Psoas muscle (tissue), 8 donors: ENCODE measurements at places on chromosomes 16 and 17. TPM values are rescaled to one million over a fixed set of nuclear protein-coding genes. Genes with fewer than 3 reads are reported as not detected.
A peak's percentile ranks its signal among the peaks of the same experiment; 100 is the strongest.

- DNase-seq, result no peak
Observed at GRCh38 chr17:35752945-35753764, at the start of gene GAS2L2. GAS2L2 (minus strand) TSS chr17:35753239; CDS start chr17:35752850, 389 bp downstream.

DNA sequence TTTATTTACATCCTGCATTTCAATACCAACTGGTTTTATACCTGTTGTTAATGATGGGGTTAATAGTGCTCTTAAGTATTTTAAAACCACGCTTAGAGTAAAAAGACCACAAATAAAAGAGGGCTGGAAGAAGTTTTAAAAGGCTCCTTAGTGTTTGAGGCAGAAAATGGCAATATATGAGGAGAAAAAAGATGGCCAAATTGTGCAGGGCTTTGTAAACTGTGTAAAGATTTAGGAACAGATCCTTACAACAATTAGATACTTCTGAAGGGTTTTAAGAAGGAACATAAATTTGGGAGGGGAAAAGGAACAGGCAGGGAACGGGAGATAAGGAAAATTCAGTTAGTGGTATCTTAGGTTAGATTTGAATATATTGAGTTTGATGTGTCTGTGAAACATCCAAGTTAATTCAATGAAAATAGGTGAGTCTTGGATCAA is 12.7 kb downstream of the CDC27 start:
- no peak for DNase-seq

DNA sequence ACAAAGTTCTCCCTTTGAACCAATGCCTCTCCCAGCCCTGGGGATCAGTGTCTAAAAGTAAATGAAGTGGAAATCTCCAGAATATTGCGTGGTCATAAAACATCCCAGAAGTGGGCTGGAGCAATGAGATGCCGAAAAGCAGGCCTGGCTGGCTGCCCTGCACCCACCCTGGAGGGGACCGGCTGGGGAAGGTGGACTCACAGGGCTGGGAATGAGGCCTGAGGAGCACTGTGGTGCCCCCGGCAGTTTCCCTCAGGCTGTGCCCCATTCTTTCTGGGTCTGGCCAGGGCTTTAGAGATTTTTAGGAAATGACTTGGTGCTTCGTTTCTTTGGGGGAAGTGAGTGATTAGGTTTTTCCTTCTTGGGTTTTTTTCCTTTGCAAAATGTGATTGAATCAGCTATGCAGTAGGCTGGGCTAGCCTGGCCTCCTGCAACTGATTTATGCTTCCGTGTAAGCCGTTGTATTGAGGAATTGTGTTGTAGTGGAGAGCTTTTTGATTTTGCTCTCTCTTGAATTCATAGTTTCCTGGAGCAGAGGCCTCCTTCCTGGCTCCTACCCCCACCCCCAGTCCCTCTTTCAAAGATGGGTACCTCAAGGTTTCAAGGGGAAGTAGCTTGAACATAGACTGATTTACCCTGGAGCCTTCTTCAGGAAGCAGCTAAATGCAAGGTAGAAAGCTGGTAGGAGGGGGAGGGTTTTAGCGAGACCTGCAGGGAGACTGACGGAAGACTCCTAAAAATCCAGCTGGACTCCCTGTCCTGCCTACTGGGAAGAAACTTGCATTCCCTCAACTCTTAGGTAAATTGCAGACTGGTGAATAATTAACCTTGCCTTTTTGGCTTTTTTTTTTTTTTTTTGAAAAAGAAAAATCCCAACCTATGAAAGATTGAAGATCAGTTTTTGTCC is 170.2 kb downstream of the RAB11FIP4 start:
- DNase-seq, result no peak

DNA sequence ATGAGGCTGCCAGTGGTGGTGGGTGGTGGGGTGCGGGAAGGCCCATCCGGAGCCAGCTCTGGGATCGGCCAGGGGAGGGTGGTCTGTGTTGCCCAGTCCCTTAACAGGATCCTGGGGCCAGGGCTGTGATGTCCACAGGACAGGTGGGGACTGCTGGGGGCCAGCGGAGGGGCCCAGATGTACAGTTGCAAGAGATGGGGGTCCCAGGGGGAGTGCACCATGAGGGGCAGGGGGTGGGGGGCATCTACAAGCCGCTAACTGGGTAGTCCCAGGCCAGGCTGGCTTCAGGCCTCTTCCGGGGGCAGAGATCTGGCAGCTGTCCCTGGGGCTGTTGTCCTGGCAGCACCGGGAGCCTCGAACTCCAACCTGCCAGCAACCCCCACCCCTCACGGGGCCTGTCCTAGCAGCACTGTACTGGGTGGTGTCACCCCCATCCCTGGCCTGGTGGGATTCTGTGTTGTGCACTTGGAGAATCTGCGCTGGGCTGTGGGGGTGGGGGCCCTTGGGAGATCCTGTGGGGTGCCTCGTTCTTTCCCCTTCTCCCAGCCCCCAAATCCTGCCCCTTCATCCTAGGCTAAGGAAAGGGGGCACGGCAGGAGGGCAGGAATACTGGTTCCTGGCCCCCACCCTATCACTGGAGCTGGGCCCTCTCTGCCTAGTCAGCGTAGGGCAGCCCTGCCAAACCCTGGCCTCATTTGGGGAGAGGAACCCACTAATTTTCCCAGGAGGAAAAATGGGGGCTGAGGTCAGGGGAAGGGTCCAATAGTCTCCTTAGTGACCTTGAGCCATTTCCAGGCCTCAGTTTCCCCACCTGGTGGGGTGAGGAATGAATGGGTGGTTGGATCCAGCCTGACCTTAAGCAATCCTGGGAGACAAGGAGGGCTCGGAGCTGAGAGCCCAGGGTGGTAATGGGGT is 1.4 kb downstream of the MTSS2 start:
- DNase-seq, result peak; percentile 60

GRCh38 chr16:66713076-66713475 is 16.5 kb upstream of the CMTM4 start:
- peak; percentile 70 for DNase-seq

- no peak for DNase-seq
Observed at GRCh38 chr17:1462164-1463112, 6.4 kb upstream of the CRK start.

DNA sequence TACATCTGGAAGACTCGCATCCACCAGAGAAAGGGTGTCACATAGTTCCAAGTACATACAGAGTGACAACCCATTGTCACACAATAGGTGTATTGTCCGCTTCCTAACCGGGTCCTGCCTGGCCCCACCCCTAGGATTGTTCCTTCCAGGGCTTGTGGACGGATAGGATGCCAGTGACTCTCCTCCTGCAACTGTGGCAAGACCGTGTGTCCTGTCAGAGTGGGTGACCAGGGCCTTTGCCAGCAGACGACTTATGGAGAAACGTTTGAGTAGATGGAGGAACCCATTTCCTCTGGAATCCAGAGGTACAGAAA is 258.4 kb downstream of the CPPED1 start:
- DNase-seq, result no peak

GRCh38 chr17:74921769-74922168 is 1.3 kb downstream of the USH1G start:
- no peak for DNase-seq

DNA sequence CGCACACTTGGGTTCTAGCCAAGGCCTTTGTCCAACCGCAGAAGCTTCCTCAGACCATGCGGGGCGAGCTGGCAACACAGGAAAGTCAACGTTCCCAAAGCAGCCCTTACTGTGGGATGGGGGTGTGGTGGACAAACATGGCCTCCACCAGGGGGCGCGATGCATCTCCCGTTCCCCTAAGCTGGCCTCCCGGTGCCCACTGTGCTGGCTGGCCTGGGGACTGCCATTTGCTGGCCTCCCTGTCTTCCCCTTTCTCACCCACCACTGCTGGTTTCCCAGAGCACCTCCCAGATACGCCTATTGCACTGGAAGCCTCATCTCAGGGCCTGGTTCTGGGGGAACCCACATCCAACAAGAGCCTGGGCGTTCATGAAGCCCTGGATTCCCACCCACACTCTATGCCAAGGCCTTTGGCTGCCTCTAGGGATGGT is 145.3 kb downstream of the IRF8 start:
- DNase-seq, result no peak

- no peak for DNase-seq
Observed at GRCh38 chr16:84483882-84484565, 20.4 kb downstream of the MEAK7 start.

- DNase-seq, result no peak
Observed at GRCh38 chr16:27267037-27267677, 1.4 kb downstream of the NSMCE1 start.

GRCh38 chr16:89145406-89146161 is 26.0 kb upstream of the CDH15 start:
- no peak for DNase-seq

- peak; percentile 95 for DNase-seq
Observed at GRCh38 chr17:1467898-1468492, 12.0 kb upstream of the CRK start.

DNA sequence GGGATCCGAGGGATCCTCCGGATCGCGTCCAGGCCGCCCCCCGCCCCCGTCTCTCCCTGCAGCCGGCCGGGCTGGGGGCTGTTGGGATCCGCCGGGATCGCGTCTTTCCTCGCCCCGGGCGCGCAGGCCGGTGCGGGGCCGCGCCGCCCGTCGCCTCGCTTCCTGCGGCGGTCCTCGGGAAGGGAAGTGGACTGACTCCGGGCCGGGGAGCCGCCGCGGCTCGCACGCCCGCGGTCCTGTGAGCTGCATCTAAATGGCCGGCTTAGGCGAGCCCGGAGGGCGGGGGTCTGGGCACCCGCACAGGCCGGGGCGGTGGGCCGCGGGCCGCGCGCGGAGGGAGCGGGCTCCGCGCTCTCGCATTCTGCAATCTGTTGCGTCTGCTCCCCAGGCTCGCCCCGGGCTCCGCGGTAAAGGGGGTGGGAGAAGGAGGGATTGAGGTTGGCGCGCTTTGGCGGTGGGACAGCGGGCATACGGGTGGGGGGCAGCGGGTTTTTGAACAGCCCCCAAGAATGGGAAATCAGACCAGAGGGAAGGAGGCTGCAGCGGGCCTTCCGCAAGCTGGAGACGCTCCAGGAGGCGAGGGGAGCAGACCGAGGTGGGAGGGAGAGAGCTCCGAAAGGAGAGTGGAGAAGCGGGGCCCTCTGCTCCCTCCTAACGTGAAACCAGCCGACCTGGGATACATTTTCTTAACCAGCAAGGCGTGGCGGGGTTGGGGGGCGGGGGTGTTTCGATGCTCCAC is 2.2 kb downstream of the TMEM132E start:
- no peak for DNase-seq

GRCh38 chr16:72427051-72427782 is 255.3 kb upstream of the PMFBP1 start:
- no peak for DNase-seq

- DNase-seq, result no peak
Observed at GRCh38 chr17:80916246-80916645, 75.4 kb upstream of the CHMP6 start.

- peak; percentile 40 for DNase-seq
Observed at GRCh38 chr16:4726616-4727015, 7.5 kb downstream of the ANKS3 start.

- no peak for DNase-seq
Observed at GRCh38 chr16:66199189-66199588, 167.3 kb upstream of the CDH5 start.

DNA sequence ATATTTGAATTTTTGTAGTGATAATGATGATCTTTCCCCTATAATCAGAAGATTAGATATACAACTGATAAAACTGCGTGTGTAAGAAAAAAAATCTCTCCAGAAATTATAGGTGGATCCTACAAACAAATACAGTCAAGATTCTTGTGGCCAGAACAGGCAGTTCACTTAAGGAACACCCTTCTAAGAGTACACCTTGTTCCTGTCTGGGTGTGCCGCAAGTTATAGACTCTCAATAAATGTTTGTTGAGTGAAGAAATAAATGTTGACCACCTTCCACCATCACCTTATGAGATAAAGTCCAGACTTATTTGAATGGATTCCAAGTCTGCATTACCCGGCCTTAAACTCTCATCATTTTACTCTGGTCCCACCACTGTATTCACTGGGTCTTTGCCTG is 45.7 kb upstream of the SCNN1B start:
- DNase-seq, result no peak

GRCh38 chr17:80513201-80513600 is 31.4 kb upstream of the RPTOR start:
- DNase-seq, result no peak

DNA sequence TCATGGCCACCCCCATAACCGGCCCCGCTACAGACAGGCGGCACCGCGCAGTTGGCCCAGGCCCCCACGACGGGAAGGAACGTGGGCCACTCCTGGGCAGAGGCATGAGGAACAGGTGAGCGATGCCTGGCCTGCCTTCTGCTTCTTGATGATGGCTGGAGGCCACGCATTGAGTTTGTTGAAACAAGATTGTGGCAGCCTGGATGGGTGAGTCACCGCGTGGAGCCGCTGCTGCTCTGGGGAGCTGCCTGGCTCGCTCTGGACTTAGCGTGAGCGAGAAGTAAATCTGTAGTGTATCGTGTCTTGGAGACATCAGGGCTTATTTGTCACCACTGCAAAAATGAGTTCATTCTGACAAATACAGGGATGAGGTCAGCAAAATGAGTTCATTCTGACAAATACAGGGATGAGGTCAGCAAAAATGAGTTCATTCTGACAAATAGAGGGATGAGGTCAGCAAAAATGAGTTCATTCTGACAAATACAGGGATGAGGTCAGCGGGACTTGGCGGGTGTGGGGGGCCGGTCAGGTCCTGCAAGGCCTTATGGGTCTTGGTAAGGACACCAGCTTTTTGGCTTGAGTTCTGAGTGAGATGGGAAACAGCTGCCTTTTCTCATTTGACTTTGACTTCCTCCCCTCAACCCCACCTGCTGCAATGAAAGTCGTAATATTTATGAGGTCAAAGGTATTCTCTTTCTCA is 93.0 kb downstream of the SEC14L1 start:
- no peak for DNase-seq

- DNase-seq, result no peak
Observed at GRCh38 chr17:4110152-4110551, 32.7 kb downstream of the ZZEF1 start.

DNA sequence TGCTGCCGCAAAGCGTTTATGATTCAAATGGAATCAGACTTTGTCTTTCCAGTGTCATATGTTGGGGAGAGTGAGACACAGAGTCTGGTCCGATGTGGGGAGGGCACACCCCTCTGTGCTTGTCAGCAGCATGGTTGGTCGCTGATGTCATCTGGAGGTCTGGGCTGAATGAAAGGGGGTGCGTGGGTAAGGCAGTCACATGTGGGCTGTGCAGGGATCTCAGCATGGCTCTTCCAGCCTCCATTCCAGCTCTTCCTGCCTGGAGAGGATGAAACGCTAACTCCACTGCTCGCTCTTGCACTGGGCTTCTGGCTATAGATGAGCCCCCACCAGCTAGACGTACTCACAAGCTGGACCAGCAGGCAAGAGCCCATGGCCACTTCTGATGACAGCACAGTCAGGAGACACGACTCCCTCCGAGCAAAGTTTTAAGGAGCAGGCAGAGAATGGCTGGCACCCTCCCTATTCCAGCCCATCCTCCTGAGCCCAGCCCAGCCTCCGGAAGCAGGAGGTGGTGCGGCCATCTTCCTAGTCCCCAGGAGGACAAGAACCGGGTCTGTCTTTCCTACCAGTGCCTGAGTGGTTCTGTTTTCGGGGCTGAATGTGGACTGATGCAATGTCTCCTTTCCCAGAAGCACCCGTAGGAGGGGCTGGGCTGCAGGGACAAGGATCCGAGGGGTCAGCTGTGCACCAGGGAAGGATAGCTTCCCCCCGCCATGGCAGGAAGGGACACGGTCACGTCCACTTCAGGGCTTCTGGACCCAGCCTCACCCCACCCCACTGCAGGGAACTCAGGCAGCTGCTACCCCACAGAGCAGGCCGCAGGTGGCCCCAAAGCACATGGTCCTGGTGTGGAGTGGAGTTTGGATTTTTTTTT is 41.5 kb upstream of the CBFA2T3 start:
- DNase-seq, result peak; percentile 36

The TMEM220 gene
- 3.6 TPM for polyA plus RNA-seq

The FBRS gene
- polyA plus RNA-seq, result 29.3 TPM

The FSCN2 gene
- polyA plus RNA-seq, result 0.08 TPM

The HAS3 gene
- polyA plus RNA-seq, result 0.51 TPM

The HES7 gene
- polyA plus RNA-seq, result 0.10 TPM

The DNAH3 gene
- polyA plus RNA-seq, result not detected

The ZFP90 gene
- 10.8 TPM for polyA plus RNA-seq

The CRHR1 gene
- 0.09 TPM for polyA plus RNA-seq
